ENCODE measurements at places on chromosomes 1 and 21.

GRCh38 chr1:203440771-203441170 lies 34.8 kb upstream of the PRELP start:
- DNase-seq = no peak

- no peak for DNase-seq
These were observed 358.7 kb downstream of the LTN1 start for GRCh38 chr21:28633839-28634555.

- DNase-seq = no peak
These were observed 15.3 kb upstream of the SHCBP1L start for GRCh38 chr1:182968151-182968741.

GRCh38 chr1:162854245-162854882 lies 6.6 kb downstream of the CCDC190 start:
- peak; percentile 24 for DNase-seq

- no peak for DNase-seq
These were observed 54.1 kb downstream of the RIPK4 start for GRCh38 chr21:41712730-41713129.

DNA sequence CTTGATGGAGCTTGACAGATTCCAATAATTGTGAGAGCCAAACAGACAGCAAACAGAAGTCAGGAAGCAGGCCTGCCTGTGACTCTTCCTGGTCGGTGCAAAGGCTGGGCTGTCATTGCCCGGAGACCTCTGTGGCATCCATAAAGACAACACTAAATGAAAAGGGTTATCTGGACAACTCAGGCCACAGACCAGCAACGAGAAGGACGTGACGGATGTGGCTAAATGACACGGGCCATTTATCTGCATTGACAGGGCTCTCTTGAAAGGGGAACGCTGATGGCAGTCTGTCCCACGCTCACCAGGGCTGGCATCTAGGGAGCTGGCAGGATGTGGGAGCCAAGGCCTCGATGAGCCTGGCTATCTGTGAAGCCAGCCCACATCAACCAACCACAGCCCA lies 35.0 kb downstream of the HMGB4 start:
- no peak for DNase-seq

DNA sequence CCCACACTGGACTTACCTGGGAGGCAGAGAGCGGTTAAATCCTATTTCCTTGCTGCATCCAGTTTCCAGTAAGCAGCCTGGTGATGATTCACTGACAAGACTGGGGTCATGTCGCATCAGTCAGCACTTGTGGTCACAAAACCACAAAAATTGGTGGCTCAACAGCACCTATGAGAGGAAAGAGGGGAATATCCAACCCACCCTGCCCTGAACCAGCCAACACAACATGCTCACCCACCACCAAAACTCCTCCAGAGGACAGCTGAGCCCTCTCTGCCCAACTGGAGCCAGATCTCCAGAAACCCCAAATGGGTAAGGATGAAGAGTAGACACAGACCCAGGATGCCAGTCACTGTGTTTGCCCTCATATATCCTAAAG lies 64.0 kb downstream of the CD46 start:
- DNase-seq = no peak

DNA sequence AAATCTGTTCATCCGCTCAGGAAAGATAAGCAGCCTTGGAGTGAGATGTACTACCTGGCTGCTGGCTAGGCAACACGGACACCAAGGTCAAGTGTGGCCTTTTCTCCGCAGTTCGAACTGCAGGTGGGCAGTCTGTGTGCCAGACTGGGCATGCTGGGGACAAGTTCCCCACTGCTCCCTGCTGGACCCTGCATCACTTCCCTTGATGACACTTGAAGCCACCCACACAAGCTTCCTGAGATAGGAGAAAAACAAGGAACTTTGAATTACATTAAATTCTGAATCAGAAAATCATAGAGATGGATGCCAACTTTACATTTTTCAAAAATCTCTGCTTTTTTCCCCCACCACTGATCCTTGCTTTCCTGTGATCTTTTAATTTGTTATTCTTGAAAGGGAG lies 38.3 kb downstream of the BEND5 start:
- DNase-seq = no peak

DNA sequence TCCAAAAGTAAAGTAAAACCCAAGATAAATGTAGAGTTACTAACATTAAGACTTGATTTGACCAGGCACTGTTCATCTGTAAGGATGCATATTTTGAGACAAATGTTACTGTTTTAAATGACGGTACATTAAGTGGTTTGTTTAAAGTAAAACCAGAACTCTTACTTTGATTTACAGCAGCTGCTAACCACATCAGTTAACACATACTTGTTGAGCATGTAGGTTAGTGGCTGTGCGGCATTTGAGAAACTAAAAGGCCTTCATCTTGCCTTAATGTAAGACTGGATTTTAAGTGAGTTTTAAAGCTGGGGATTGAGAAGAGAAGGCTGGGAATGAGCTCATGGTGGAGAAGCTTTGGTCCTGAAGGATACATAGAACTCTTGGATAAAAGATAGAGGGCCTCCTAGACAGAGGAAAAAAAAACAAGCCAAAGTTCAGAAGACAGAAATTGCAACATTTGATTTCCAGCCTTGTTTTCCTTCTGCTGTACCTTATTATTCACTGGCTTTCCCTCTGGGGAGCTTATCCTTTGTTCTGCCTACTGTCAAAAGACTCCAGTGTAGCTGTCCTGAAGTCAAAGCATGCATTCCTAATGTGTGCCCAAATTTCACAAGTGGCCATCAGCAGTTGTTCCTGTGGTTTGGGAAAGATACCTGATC lies 66.6 kb downstream of the MTR start:
- no peak for DNase-seq

DNA sequence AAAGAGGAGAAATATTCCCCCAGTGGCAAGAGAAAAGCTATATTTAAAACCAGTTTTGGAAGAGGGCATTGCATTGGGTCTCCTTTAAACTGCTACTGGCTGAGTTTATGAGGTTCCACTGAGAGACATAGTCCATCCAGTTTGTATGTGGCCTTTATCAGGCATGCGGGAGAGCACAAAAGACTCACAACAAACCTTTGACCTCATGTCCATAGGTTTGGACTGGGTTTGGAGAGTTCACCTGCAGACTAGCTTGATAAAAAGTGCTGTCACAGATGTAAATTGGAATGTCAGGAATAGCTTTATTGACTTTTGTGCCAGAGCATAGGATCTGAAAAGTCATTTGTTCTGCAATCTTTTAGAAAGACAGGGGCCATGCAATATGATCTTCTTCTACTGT lies 131.0 kb upstream of the NRIP1 start:
- no peak for DNase-seq

- DNase-seq = no peak
These were observed 92.3 kb upstream of the NFIA start for GRCh38 chr1:60989749-60990713.

GRCh38 chr1:30311749-30312148 lies 411.6 kb downstream of the MATN1 start:
- no peak for DNase-seq

- no peak for DNase-seq
These were observed 12.6 kb upstream of the S100B start for GRCh38 chr21:46617267-46618051.

- DNase-seq = no peak
These were observed 59.5 kb downstream of the TRABD2B start for GRCh38 chr1:47937586-47938254.

GRCh38 chr21:28833182-28833581 lies 159.5 kb downstream of the LTN1 start:
- DNase-seq = no peak

GRCh38 chr1:98698625-98699024 lies 37.1 kb downstream of the SNX7 start:
- DNase-seq = no peak

DNA sequence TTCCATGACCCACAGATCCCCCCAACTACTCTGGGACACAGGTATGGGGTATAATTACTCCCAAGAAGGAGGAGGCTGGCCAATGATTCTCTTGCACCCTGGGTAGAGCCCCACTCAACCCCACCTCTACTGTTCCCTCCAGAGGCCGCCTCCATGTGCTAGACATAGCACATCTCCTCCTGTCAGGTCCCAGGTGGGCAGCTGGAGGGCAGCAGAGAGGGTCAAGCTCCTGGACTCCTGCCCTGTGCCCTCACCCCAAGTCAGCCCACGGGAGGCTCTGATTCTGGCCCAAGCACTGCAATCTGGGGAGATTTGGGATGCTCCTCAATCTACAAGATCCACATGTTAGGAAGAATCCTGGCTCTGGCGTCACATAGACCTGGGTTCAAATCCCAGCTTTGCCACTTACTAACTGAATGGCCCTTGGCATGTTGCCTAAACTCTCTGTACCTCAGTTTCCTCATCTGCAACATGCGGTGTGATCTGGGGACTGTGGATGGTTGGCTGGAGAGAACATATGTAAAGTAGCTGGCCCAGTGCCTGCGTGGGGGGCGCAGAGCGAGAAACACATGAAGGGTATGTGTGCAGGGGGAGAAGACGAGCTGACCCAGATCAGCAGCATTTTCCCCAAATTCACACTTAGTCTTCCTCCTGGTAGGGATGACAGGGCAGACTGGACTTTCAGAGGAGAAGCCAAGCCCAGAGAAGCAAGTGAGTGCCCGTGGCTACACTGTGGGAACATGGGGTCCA lies 23.2 kb downstream of the TNNT2 start:
- no peak for DNase-seq

DNA sequence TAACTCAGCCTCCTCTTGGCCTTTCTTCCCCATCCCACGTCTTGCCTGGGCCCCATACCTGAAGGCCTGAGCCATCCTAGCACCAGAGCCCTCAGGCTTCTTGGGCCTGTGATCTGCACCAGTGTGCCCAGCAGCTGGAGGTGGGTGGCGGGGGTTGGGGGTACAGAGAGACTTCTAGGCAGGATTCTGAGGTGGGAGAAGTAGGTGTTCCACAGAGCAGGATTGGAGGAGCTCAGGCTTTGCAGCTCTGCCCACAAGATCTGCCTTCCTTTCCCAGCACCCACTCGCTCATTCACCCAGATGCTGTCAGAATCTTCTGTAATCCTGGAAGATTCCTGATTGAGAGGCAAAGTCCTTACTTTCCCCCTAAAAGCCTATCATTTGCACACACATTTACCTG lies 10.0 kb upstream of the GJB5 start:
- no peak for DNase-seq

DNA sequence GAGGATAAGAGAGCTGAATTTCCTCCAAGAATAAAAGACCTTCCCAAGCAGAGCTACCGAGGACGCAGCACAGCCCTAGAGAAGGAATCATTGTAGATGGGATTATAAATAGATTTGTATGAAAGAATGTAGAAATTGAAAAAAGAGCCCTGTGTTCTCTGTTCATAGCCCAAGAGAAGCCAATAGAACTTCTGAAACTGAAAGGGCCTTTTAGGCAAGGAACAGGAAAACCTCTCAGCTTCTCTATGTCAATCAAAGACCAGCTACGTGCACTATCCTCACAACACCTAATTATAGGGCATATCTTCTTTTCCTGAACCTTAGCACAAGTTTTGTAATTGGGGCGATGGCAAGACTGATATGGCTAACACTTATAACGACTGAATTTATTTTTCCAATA lies 192.4 kb upstream of the RNPC3 start:
- DNase-seq = no peak

DNA sequence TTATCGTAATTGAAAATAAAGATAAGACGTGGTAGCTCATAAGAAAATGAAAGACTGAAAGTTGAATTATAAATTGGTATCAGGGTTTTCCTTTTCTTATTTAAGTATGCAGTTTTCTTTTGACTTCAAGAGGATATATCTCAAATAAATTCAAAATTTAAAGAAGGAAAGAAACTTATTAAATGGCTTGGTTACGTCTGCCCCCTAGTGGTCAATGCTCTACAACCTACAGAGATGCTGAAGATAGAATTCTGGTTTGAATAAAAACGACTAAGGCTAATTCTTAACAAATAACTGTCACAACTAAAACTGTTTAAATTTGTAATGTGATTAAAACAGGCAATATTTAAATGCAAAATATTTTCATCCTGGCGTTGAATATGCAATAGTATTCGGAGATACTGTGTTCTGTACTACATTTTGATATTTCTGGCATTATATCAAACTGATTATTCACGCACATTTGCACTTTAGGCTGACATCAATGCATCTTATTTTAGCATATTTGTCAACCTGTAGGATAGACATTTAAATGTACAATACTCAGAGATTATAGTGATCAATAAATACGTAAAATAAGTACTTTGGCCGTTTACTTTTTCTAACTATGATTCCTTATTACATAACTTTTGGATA lies 26.8 kb downstream of the IFI44 start:
- peak; percentile 59 for DNase-seq

DNA sequence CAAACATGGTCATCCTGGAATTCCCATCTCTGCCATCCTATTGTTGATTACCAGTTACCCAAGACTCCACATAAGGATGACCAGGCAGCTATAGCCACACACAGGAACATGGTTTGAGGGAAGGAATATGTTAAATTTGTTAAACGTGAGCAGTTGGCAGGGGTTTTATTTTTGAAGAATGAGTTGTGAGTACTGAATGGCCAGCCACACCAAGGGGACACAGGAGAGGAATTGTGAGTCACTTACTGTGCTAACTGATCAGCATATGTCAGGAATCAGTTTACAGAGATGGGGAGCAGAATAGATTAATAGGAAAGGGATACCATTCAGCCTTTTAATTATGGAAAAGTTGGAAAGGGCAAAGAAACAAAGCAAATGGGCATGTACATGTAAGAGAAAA lies 39.3 kb upstream of the RAVER2 start:
- DNase-seq = no peak

GRCh38 chr1:98939471-98939870 lies 65.2 kb downstream of the PLPPR5 start:
- no peak for DNase-seq

- DNase-seq = no peak
These were observed 1.1 kb downstream of the TTC3 start for GRCh38 chr21:37074197-37074510.

DNA sequence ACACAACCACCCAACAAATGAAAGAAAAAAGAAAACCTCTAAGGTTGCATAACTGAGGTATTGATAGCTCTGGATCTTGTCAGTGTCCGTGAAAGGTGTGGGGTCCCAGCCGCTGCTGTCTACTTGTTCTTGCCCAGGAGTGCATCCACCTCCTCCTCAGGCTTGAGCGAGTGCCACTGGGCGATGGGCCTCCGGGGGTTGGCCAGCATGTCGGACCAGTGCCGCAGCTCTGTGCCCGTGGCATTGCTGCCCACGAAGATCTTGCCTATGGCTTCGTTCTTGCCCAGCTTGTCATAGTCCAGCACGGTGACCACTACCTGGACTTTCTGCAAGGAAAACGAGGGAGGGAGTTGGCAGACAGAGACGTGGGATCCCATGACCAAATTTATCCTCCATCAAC lies 113.6 kb downstream of the SYT2 start:
- DNase-seq = no peak

GRCh38 chr1:116110567-116111523 lies at the start of gene MAB21L3:
MAB21L3 (plus strand) TSS chr1:116111399; CDS start chr1:116112616, 1,217 bp downstream.
- no peak for DNase-seq

- no peak for DNase-seq
These were observed 55.1 kb downstream of the ITPKB start for GRCh38 chr1:226684026-226684425.

GRCh38 chr1:56553046-56553445 lies 26.3 kb downstream of the PLPP3 start:
- DNase-seq = no peak

Measured in stimulated activated CD4-positive, alpha-beta T cell treated with anti-CD3 and anti-CD28 coated beads, Interleukin-2, amount 100 ng/mL, for 48 hours (primary cell).